T-helper 17 cell (primary cell): ENCODE measurements at places on chromosomes 3 and 15.

GRCh38 chr3:50322386-50323091 lies at the start of gene HYAL2:
Gene HYAL2 (minus strand): TSS chr3:50322745. CDS start chr3:50320489, 2,256 bp downstream.
- DNase-seq, result no peak

DNA sequence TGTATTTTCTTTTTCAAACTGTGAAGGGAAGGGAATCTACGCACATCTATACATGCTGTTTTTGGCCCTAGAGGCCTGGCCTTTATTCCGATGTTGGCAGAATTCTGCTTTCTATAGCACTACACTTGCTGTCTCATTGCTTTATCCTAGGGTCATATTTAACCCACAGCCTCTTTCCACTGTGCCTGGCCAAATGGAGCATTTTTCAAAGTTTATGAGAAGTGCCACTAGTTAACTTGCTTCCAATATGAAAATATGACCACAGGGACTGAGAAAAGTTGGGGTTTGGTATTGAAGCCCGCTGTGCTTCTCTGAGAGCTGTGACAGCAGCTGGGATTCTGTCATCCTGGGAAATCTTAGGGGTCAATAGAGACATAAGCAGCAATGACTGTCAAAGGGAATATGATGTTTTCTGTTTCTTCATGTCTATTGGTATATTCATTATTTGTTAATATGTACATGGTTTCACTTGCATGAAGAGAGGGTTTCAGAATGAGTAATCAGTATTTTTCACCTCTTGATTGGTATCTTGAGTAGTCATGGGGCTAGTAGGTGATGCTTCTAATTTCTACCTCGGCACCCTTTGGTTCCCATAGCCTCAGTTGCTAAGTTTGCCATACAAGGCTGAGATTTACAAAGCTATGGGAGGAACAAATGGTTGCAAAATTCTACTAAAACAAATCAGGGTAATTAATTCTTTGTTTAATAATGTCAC lies 275.8 kb upstream of the RBMS3 start:
- DNase-seq, result no peak

- DNase-seq, result no peak
Observed at GRCh38 chr3:195356151-195357086, 85.5 kb upstream of the XXYLT1 start.

GRCh38 chr15:50260969-50261496 lies 4.5 kb downstream of the HDC start:
- DNase-seq, result no peak

DNA sequence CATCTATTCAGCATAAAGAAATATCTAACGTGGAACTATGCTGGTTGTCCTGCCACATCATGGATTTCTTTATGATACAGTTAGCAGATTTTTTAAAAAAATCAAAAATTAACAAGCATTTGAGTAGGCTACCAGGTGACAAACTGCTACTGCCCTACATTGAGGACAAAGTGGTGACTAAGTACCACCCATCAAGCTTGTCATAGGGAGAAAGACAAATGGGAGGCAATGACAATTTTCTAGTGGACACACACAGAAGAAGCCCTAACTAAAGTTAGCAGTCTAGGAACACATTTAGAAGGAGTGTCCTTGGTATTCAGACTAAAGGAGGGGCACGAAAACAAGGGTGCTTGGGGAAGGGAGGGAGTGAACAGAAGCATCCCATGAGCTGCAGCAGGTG lies 131.2 kb downstream of the TBL1XR1 start:
- DNase-seq, result no peak

GRCh38 chr15:84001655-84002054 lies 233.9 kb upstream of the GOLGA6L4 start:
- no peak for DNase-seq

- DNase-seq, result no peak
Observed at GRCh38 chr3:70813311-70813710, 500.9 kb upstream of the MDFIC2 start.
